Kidney glomerular epithelial cell (primary cell): ENCODE measurements at places on chromosomes 2 and 18.

DNA sequence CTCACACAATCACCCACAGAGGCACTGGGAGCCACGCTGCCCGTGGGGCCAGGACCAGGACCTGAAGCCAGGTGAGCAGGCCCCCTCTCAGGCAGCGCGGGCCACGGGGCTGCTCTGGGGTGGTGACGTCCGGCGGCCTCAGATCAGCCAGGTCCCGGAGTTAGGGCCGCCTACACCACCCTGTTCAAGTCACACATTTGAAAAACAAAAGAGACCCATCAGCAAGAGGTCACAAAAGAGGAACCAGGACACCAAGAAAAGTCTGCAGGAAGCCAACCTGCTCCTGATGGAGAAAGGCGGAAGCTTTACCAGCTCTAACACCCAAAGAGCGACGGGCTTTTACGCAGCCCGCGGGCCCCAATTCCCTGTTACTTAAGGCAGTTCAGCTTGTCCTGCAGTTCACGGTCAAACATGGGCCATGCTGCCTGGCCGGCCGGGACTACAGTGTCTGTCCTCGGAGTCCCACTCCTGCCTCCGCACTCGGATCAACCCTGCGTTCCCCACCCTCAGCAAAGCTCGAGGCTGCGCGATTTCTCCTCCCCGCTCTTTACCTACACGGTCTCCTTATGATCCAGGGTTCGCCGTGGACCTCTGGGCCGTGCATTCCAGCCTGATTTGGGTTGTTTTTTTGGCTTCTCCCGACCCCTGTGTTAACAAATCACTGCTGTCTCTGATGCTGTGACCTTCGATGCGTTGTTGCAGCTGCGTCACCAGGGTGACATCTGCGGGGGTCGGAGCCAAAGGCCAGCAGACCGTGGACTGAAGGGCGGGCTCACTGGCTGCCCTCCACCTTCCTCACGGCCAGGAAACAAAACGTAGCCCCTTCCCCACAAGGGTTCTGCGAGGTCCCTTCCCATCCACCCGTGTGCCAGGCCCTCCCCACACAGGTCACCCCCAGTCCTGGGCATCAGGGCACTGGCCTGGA, 31.0 kb downstream of the SNORC start:
- DNase-seq = no peak

- no peak for DNase-seq
Observed at GRCh38 chr2:74007711-74008110, 23.0 kb downstream of the TET3 start.

- no peak for DNase-seq
Observed at GRCh38 chr18:49155857-49156256, 205.1 kb upstream of the SMAD7 start.

DNA sequence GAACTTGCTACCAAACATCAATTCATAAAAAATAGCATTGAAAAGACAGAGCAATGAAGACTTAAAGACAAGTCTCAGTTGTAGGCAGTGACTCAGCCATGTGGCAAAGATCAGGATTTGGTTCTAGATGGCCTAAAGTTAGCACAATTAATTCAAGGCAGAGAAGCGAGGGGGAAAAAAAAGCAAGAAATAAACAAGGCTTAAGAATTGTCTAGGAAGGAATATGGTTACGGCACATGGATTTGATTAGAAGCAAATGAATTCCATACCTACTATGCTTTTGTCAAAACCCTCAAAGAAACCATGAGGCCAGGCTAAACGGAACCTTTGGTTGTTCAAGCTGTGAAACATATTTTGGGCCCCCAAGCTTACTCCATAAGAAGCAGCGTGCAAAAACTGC, 362.2 kb upstream of the KCNH7 start:
- no peak for DNase-seq

GRCh38 chr2:227724394-227725039, at the start of gene SCYGR6:
SCYGR6 (minus strand) TSS chr2:227724757; CDS start chr2:227724757, 0 bp downstream.
- DNase-seq = no peak

DNA sequence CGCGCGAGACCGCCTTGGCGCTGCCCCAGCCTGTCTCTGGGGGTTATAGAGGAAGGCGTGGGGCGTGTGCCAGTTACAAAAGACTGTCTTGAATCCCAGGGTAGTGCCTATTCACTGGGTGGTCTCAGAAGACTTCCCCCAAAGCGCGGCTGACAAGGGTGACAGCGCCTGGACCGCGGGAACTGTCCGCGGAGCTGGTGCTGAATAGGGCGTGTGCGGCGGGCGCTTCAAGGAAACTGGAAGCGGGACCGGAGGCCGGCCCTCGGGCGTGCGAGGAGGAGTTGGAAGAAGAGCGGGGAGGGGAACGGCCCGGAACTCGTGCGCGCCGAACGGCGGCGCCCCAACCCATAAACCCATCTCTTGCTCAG, 2.3 kb downstream of the EGR4 start:
- DNase-seq = peak; percentile 22

- DNase-seq = no peak
Observed at GRCh38 chr2:221590861-221591365, 18.8 kb upstream of the EPHA4 start.

- DNase-seq = no peak
Observed at GRCh38 chr2:133378928-133379549, 189.2 kb downstream of the NCKAP5 start.

DNA sequence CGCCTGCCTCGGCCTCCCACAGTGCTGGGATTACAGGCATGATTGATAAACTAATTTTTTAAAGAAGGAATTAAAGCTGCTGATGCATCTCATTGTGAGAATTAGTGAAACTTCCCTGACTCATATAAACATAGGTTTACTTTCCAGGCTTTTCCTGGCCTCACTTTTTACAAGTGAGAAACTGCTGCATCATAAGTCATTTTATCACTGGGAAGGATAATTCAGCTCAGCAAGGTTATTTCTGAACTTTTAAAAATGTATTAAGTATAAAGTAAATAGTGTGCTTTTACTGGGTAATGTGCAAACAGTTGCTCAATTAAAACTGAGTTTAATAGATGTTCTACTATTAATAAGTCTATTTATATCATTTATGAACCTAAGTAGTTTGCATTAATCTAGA, 1130.3 kb upstream of the CDH2 start:
- DNase-seq = no peak

DNA sequence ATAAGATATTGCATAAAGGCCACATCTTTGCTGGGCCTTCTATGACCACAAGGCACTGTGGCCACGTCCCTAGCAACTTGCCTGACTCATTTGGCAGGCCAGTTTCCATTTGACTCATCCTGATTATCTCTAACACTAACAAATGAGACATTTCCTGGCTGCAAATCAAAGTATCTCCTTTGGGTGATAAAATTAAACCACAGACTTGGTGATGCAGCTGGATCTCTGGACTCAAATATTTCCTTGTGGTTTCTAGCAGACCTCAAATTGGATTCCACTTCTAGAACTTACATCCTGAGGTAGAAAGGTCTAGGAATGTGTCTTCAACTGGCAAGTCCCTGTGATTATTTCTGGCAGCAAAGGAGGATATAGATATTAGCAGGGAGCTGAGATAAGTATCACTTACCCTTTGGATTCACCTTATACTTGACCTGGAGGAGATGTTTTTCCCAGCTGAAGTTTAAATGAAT, 167.9 kb upstream of the NXPH2 start:
- DNase-seq = peak; percentile 99

DNA sequence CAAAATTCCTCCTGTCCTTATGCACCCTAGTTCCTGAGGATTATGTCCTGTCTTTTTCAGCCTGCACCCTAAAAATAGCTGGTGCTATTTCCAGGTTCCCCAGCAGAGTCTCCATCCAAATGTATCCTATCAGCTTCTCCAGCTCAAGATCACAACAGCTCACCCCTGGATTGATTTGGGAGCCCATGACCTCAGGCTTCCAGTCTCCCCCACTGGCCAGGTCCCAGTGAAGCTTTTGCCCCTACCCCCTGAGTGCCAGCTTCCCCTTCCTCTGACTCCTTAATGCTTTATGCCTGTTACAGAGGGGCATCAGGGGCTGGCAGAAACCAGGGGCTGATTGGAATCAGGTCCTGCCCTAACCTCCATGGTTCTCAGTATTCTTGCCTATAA, 76.9 kb upstream of the DAPL1 start:
- no peak for DNase-seq

DNA sequence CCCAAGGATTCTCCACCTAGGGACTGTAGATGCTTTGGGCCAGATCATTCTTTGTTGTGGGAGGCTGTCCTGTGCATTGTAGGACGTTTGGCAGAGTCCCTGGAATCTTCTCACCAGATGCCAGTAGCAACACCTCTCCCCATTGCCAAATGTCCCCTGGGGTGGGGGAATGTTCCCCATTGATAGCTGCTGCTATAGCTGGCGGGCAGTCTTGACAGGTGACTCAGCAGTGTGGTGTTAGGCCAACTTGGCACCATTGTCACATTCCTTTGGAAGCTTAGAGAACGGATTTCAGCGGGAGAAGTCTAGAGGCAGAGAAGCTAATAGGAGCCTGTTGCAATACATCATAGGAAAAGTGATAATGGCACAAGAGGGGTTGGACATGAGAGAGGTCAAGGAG, 495.7 kb upstream of the SMIM21 start:
- DNase-seq = peak; percentile 29

DNA sequence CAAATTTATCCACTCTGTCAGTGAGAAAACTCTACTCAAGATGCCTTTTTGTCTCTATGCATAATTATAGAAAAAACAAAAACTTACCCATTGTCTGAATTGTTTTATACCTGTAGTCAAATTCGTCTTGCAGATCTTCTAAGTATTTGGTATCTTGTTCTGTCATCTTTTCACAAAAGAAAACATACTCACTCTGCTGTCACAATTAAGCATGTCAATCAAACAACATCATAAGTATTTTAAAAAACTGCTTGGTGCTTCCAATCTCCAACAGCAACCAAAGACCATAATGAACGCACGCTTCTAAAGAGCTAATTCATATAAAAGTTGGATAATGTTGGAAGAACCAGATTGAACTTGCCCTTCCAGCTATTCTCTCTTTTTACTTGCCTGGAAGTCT, 55.6 kb upstream of the STAT1 start:
- DNase-seq = no peak

DNA sequence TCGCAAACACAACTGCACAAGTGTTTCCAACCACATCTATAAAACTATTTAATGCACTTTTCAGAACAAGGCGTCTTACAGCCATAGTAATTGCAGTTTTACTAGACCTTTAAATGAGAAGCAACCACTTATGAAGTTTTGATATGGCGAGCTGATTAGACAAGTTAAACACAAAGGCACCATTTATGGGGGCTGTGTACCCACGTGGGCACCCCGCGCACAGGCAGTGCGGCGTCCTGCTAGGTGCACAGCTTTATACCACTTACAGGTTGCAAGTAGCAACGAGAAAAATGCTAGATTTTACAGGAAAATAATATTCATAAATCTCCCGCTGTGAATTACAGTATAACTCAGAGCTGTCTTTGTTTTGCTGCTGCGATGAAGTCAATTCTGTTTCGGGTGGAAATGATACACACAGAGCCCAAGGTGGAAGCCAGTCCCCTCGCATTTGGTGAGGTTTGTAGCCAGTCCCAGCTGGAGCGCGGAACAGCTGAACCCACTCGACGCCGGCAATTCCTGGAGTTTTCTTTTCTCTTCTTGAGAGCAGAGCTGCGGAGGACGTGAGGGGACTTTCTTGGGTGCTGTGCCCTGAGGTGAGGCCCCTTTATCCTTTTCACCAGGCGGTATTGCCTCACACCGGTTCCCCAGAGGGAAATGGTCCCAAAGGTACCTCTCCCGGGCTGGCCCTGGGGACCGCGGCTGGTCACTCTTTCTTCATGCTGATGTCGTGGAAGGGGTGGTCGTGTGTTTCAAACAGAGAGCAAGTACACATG, 76.7 kb downstream of the PTGR3 start:
- DNase-seq = no peak

- DNase-seq = no peak
Observed at GRCh38 chr2:20707601-20708000, 40.7 kb downstream of the GDF7 start.

DNA sequence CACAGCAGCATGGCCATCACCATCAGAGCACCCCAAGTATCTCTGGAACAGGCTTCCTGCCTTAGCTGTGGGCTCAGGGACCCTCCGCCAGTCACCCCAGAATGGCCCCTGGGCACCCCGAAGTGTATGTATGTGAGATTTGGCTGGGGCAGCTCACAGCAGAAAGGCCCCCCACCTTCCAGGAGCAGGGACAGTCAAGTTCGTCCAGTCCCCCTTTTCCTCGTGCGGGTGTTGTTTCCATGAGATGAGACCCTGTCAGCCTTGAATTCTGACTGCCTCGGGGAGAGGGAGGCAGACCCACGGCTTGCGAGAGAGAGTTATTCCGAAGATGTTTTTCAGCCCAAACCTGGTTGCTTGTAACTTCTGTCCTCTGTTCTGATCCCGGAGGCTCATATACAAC, 290.9 kb upstream of the HDAC4 start:
- DNase-seq = no peak

DNA sequence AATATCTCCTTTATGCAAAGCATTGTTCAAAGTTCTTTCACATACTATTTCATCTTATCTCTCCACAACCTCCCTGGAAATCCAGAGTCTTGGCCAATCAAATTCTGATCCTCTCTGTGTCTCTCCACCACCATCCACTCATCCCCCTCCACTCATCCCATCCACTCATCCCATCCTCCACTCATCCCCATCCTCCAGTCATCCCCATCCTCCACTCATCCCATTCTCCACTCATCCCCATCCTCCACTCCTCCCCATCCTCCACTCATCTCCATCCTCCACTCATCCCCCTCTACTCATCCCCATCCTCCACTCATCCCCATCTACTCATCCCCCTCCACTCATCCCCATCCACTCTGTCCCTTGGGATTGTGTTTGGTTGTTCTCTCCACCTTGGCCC, 101.1 kb downstream of the BCL2 start:
- DNase-seq = no peak

- no peak for DNase-seq
Observed at GRCh38 chr2:44005846-44006245, 10.1 kb upstream of the LRPPRC start.

GRCh38 chr18:36735130-36735529, 93.7 kb downstream of the TPGS2 start:
- no peak for DNase-seq

GRCh38 chr18:46408334-46408987, 248.6 kb downstream of the LOXHD1 start:
- DNase-seq = no peak

DNA sequence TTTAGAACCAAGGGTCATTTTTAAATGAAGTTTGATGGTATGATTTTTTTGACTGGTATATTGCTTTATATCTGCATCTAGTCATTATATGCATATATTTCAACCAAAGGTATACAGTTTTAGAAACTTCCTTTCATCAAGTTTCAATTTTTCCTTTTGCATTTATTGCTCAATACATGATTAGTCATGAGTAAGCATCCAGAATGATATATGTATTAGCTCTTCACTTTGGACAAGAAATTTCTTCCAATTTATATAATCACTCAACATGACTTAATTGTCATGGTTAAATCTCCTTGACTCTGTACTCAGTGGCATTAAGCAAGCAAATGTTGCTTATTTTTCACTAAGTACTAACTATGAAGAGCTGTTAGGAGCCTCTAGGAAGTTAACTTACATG, 123.6 kb downstream of the PLCL1 start:
- no peak for DNase-seq

DNA sequence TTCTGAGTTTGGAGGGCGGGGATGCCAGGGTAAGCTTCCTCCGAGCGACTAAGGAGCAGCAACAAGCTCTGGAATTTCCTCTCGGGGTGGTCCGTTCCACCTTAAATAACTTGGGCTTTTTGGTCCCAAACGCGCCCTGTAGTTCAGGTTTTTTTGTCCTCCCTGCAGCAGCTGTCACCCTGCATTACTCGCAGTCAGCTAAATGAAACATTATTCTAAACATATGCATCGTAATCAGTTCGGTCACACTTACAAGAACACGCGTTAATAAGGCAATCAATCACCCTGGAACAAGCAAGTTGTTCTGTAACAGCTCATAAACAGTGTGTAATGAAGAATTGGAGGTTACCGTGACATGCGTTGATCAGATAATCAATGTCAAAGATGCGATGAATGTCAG, 8.3 kb downstream of the EVX2 start:
- DNase-seq = no peak

GRCh38 chr2:236975766-236976165, 109.9 kb upstream of the COPS8 start:
- no peak for DNase-seq
